ENCODE measurements at places on chromosomes 16 and 17.

- DNase-seq = no peak
Observed at GRCh38 chr17:50059256-50059655, 3.3 kb downstream of the ITGA3 start.

DNA sequence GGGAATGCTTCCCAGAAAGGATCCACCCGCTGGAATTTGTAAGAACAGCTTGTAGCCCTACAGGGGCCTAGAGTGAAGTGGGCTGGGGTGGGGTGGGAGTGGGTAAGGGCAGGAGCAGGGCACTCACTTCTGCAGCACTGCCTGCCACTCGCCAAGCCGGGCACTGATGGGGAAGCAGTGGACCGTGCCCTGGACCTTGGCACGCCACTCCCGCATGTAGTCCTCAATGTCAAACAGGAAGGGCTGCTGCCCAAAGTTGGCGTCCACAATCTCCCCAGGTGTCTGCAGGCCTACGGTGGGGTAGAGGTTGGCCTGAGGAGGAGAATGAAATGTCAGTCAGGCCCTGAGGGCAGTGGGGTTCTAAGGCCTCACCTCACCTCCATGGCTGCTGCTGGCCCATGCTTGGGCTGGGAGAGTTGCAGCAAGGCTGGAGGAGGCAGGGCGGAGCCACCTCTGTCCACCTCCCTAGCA is 15.7 kb upstream of the GFOD2 start:
- no peak for DNase-seq

GRCh38 chr17:80577876-80578570 is 33.4 kb downstream of the RPTOR start:
- DNase-seq = no peak

DNA sequence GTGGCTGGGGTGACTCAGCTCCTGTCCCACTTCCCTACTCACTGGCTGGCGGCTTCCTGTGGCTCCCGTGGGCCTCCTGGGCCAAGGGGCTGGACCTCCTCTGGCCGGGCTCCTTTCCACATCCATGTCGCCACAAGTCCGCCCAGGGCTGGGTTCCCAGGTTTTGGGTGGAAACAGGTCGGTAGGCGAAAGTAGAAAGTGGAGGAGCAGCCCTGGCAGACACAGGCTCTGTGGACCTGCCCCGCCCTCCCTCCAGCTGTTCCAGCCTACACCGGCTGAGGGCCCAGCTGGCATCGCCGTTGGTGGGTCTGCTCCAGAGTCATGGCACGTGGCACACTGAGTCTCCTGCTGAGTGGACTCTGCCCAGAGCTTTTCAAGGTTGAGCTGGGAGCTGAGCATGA is 28.7 kb downstream of the GSE1 start:
- no peak for DNase-seq

DNA sequence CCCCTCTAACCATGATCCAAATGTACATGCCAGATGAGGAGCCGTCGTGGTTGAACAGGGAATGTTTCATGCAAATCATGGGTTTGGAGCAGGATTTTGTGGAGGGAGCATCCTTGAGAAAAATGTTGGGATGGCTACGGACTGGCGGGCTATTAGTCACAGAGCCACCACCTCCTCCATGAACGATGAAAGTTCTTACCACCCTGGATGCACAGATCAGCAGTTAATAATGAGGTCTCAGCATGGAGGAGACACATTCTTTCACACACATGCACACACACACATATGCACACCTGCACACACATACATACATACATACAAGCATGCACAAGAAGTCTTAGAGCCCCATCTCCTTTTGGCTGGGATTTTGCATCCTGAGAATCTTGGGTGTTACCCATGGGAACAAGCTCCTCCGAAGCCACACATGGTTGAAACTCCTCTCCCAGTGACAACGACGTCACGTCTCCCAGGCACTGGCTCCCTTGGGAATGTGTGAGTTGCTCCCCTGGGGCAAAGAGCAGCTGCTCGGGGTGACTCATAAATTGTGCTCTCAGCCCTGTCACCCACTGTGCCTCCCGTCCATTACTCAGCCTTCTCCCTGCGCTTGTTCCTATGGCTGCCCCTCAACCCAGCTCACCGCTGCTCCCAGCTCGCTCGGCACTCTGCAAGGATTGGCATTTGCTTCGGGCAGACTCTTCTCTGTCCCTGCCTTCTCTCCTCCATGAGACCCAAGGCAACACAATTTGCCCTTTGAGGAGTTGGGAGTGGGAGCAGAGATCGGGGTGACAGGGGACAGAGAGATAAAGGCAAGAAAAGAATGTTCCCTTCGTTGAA is 344.6 kb downstream of the SOX9 start:
- no peak for DNase-seq

- no peak for DNase-seq
Observed at GRCh38 chr17:65228287-65228686, 91.1 kb downstream of the RGS9 start.

- no peak for DNase-seq
Observed at GRCh38 chr17:14730821-14731220, 429.9 kb downstream of the HS3ST3B1 start.

DNA sequence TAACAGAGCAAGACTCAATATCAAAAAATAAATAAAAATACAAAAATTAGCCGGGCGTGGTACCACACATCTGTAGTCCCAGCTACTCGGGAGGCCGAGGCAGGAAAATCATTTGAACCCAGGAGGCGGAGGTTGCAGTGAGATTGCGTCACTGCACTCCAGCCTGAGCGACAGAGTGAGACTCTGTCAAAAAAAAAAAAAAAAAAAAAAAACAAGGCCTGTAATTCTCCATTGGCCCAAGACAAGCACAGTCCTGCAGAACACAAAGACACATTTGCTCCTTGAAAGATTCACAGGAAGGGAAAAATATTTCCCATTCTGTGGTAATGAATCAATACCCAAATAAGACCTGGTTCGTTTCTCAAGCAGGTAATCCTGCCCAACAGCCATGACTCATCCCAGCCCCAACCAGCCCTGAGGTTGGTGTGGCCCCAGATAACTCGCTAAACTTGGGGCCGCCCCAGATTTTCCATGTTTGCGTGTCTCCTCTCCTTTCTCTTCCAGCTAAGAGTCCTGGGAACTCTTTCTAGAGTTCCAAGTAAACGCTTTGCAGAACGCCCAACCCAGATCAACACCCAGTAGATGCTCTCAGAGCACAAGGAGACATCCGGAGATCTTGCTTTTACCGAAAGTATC is 40.3 kb upstream of the SNN start:
- no peak for DNase-seq

- DNase-seq = no peak
Observed at GRCh38 chr17:48526608-48527546, 3.9 kb downstream of the HOXB1 start.

DNA sequence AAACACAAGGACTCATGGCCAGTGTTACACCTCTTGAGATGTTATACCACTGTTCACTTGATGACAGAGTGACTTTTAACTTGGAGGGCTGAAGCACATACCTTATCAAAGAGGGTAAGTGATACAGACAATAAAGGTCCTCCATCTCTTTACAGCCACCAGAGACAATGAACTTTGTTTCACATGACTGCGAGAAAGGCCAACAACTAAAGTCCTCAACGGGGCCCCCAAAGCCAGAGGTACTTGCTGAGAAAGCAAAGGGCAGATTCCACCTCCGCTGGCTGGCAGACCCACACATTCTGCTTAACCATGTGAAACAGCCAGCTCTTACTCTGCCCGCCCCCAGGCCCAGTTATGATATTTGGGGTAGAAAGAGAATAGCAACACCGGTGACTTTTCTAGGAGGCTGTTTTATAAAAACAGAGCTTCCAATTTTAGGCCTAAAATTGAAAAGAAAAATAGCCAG is 21.4 kb downstream of the DCUN1D3 start:
- no peak for DNase-seq

All from common myeloid progenitor, CD34-positive (primary cell).